ENCODE measurements at places on chromosomes 11 and 22.

DNA sequence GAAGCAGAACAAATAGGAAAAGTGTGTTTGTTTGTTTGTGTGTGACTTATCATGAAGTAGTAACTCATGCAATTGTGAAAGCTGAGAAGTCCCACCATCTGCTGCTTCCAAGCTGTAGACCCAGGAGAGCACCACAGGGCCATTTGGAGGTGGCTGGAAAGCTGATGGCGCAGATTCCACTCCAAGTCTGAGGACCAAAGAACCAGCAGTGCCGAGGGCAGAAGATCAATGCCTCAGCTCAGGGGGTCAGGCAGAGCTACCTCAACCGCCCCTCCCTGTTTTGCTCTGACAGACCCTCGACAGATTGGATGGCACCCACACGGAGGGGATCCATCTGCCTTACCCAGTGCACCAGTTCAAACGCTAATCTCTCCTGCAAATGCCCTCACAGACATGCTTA, 896.2 kb downstream of the BRD1 start:
- DNase-seq = no peak

GRCh38 chr11:416757-417621, 2.2 kb upstream of the SIGIRR start:
- DNase-seq = no peak

GRCh38 chr22:27730641-27731433, 70.7 kb downstream of the MN1 start:
- DNase-seq = no peak

GRCh38 chr22:39462443-39463221, 5.8 kb downstream of the MGAT3 start:
- DNase-seq = no peak

- no peak for DNase-seq
Measured at GRCh38 chr11:128701086-128701485, 7.2 kb downstream of the FLI1 start.

GRCh38 chr22:22576244-22576988, 17.4 kb upstream of the PRAME start:
- no peak for DNase-seq
